Suprapubic skin (tissue), 4 donors: ENCODE measurements at places on chromosomes 11 and 22.

GRCh38 chr11:44387415-44387814, 77.5 kb upstream of the ALX4 start:
- no peak for DNase-seq

- no peak for DNase-seq
Measured at GRCh38 chr11:129888451-129888850, 6.9 kb downstream of the NFRKB start.

DNA sequence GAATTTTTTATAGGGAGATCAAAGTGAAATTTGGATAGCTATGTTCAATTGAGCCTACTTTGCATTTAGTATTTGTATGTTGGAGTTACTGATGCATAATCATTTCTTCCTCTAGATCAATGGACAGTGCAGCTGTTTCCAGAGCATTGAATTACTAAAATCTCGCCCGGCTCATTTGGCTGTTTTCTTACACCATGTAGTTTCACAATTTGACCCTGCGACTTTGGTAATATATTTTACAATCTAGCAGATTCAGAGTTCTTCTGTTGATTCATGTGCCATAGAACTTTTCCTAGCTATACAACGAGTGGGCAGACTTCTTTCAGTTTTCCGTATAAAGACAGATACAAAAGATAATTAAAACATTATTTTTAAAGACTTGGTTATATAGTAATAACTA, 70.0 kb upstream of the GRIK4 start:
- DNase-seq = no peak

DNA sequence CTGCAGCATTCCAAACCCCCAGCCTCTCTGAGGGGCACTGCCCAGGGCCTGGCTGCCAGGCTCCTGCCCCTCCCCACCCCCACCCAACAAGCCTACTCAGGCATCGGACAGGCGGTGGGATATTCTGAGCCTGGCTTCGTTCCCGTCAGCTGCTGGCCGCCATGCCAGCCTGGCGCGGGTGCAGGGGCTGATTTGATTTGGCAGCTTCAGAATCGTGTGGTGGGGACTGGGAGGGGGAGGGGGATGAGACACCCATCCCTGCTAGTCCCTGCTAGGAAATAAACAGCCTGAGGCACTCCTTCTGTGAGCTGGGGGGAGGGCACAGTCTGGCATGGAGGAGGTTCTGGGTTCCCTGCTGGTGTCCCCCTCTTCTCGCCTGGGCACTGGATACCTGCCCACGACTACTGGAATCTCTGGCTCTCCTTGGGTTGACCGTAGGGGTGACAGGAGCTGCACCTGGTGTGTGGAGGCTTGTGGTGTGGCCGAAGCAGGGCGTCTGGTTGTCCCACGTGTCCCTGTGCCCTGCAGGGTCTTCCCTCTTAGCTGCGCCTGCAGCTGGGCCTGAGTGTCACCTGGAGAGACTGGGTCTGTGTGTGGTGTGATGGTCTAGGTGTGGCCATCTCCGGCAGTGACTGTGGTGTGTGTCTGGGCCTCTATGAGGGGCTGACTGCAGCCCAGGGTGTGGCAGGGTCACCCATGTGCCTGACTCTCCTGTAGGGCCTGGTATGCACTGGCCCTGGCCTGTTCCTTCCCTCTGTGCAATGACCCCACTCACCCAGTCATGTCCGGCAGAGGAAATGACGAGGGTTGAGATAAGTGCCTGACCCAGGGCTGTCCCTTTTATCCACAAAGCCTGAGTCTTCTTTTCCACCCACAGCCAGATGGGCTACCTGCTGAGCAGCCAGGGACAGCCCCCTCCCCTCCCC, 42.2 kb downstream of the PDE2A start:
- no peak for DNase-seq

DNA sequence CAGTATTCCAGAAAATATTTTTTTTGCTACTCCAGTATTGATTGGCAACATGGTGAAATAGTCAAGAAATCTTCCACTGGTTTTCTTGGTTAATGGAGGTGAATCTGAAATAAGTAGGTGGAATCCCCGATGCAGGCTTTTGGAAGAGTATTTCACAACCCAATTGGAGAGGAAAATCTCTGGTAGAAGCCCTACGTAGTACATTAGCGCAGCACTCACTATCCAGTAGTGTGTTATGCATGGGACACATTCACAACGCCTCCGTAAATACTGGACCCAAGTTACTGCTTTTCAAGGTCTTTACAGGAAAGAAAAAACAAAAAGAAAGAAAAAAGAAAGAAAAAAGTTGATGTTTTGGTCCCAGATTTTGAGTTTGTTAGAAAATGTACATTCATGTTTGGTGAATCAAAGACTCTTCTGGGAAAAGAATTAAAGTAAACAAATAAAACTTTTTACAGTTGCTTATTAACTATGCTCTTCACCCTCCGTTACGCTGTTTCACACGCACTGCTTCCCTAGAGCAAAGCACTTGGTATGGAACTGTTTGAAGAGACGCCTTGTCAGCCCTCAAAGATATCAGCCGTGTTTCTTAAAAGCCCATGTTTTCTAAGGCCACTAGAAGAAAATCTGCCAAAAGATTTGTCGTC, 170.4 kb upstream of the CTSC start:
- no peak for DNase-seq

GRCh38 chr11:121717296-121717695, 264.5 kb upstream of the SORL1-AS1 start:
- no peak for DNase-seq
